ENCODE measurements at places on chromosomes 4 and X. TPM values are rescaled to one million over a fixed set of nuclear protein-coding genes. Genes with fewer than 3 reads are reported as not detected.

- no peaks in the 10 kb centered on the region for H3K27me3 ChIP-seq
- no peak overlapping the region for H3K4me3 ChIP-seq
- H3K4me1 ChIP-seq: peaks cover 58% of the 10 kb centered on the region
- peaks cover 7% of the 10 kb centered on the region for H3K36me3 ChIP-seq
Measured at GRCh38 chr4:142272452-142272851, 573.6 kb downstream of the INPP4B start.

- DNase-seq: no peak
- H3K4me1 ChIP-seq: no peaks in the 10 kb centered on the region
- H3K4me3 ChIP-seq: no peak overlapping the region
- no peaks in the 10 kb centered on the region for H3K27me3 ChIP-seq
- H3K27ac ChIP-seq: no peak overlapping the region
- H3K36me3 ChIP-seq: no peaks in the 10 kb centered on the region
Measured at GRCh38 chrX:96971812-96972211, 88.1 kb downstream of the RPA4 start.

DNA sequence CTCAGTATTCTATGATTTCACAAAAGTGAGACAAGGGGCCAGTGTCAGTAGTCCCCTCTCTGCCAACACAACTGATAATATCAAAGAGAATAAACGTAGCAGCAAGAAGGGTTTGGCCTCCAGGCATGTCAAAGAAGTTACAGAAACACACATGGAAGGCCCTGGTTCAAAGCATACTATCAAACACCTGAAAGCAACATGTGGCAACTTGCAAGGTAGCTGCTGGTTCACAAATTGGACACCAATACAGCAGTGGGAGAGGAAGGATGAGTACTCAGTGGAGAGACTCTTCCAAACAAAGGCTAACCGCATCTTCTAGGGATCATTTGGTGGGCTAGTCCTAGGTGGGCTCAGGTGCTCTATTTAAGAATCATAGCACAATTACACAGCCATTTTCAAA is 74.9 kb upstream of the MAOA start:
- no peak overlapping the region for H3K4me3 ChIP-seq
- DNase-seq: no peak
- H3K4me1 ChIP-seq: no peaks in the 10 kb centered on the region
- H3K36me3 ChIP-seq: no peaks in the 10 kb centered on the region
- no peaks in the 10 kb centered on the region for H3K27me3 ChIP-seq
- no peak overlapping the region for H3K27ac ChIP-seq

DNA sequence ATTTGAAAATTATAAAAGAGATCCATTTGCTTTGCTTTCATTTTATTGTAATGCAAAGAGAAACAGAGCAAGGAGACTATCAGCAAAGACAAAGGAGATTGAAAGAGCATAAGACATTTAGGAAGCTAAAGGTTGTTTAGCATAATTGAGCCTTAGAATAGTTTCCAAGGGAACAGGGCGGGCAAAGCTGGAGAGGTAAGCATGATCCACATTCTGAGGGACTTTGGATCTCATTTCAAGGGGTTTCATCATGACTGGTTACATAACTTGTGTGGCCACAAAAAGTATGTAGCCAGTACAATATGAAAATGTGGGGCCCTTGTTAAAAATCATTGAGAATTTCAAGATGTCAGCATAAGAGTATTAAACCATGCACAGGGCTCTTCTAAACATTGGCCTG is 406.5 kb downstream of the RPA4 start:
- no peaks in the 10 kb centered on the region for H3K27me3 ChIP-seq
- no peaks in the 10 kb centered on the region for H3K36me3 ChIP-seq
- no peak overlapping the region for H3K4me3 ChIP-seq
- H3K27ac ChIP-seq: no peak overlapping the region
- H3K4me1 ChIP-seq: no peaks in the 10 kb centered on the region
- DNase-seq: no peak

GRCh38 chr4:71236226-71236625 is 102.6 kb upstream of the SLC4A4 start:
- no peaks in the 10 kb centered on the region for H3K4me1 ChIP-seq
- no peaks in the 10 kb centered on the region for H3K36me3 ChIP-seq
- H3K4me3 ChIP-seq: no peak overlapping the region
- no peak overlapping the region for H3K27ac ChIP-seq
- no peak for DNase-seq

GRCh38 chr4:7829652-7830580 is 109.7 kb downstream of the AFAP1 start:
- no peak overlapping the region for H3K4me3 ChIP-seq
- H3K36me3 ChIP-seq: no peaks in the 10 kb centered on the region
- no peak for DNase-seq
- no peaks in the 10 kb centered on the region for H3K27me3 ChIP-seq
- peaks cover 53% of the 10 kb centered on the region for H3K4me1 ChIP-seq
- H3K27ac ChIP-seq: peak overlapping the region; percentile 55

- H3K27me3 ChIP-seq: no peaks in the 10 kb centered on the region
- peaks cover 5% of the 10 kb centered on the region for H3K4me1 ChIP-seq
- no peak overlapping the region for H3K27ac ChIP-seq
Measured at GRCh38 chrX:41377624-41378023, 43.7 kb downstream of the DDX3X start.

GRCh38 chr4:123603165-123603564 is 206.6 kb downstream of the SPRY1 start:
- no peaks in the 10 kb centered on the region for H3K27me3 ChIP-seq
- DNase-seq: no peak
- H3K4me3 ChIP-seq: no peak overlapping the region
- H3K27ac ChIP-seq: no peak overlapping the region
- no peaks in the 10 kb centered on the region for H3K36me3 ChIP-seq

DNA sequence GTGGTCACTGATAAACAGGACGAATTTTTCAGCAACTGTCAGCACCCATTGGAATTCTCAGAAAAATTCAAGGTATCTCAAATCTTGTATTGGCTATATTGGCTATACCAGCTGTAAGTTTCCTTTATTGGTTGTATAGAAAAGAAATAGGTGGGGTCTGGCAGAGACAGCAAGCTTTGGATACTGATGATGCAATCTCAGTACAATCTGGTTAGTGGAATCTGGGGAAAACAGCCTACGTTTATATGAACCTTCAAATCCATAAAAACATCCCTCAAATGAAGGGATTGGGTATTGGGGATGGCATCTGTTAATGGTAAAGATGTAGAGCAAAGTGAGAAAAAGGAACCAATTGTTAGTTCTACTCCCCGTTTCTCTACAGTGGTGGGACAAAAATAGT is 76.4 kb upstream of the MBNL3 start:
- H3K27ac ChIP-seq: no peak overlapping the region
- H3K4me1 ChIP-seq: no peaks in the 10 kb centered on the region
- DNase-seq: no peak
- H3K4me3 ChIP-seq: no peak overlapping the region

- peak; percentile 37 for DNase-seq
- H3K27me3 ChIP-seq: no peaks in the 10 kb centered on the region
- H3K4me3 ChIP-seq: no peak overlapping the region
- no peak overlapping the region for H3K27ac ChIP-seq
- H3K4me1 ChIP-seq: peaks cover 20% of the 10 kb centered on the region
- peaks cover 38% of the 10 kb centered on the region for H3K36me3 ChIP-seq
Measured at GRCh38 chrX:13747836-13748235, 13.3 kb downstream of the OFD1 start.

GRCh38 chrX:109036624-109037023 is 300.3 kb upstream of the IRS4 start:
- H3K4me3 ChIP-seq: no peak overlapping the region
- H3K27me3 ChIP-seq: no peaks in the 10 kb centered on the region
- no peaks in the 10 kb centered on the region for H3K4me1 ChIP-seq
- DNase-seq: no peak
- no peaks in the 10 kb centered on the region for H3K36me3 ChIP-seq
- no peak overlapping the region for H3K27ac ChIP-seq

GRCh38 chrX:9919632-9920172 is 47.5 kb upstream of the CLDN34 start:
- DNase-seq: no peak
- H3K4me3 ChIP-seq: no peak overlapping the region
- H3K36me3 ChIP-seq: no peaks in the 10 kb centered on the region
- H3K27me3 ChIP-seq: no peaks in the 10 kb centered on the region
- no peaks in the 10 kb centered on the region for H3K4me1 ChIP-seq

GRCh38 chr4:11297201-11297600 is 131.5 kb downstream of the HS3ST1 start:
- H3K36me3 ChIP-seq: no peaks in the 10 kb centered on the region
- H3K4me1 ChIP-seq: no peaks in the 10 kb centered on the region
- H3K27ac ChIP-seq: no peak overlapping the region

DNA sequence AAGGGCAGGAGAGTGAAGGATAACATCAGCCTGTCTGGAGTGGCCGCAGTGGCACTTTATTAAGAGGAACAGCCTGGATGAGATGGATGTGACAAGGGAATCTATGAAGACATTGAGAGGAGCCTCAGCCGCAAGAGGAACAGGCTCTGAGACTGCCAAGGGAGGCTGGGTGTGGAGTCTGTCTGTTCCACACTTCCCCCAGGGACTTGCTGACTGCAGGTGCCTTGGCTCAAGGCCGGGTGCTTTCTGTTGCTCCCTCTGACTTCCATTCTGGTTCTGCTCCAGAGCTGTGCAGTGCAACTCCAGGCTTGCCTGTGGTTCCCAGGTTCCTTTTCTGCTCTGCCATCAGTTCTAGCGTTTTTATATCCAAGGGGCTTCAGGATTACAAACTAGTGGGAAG is 54.6 kb downstream of the FRMPD3 start:
- no peak for DNase-seq
- no peaks in the 10 kb centered on the region for H3K4me1 ChIP-seq
- no peak overlapping the region for H3K27ac ChIP-seq
- H3K36me3 ChIP-seq: no peaks in the 10 kb centered on the region

GRCh38 chr4:103996637-103997036 is 276.9 kb upstream of the TACR3 start:
- H3K36me3 ChIP-seq: no peaks in the 10 kb centered on the region
- H3K4me3 ChIP-seq: no peak overlapping the region
- H3K4me1 ChIP-seq: no peaks in the 10 kb centered on the region
- H3K27me3 ChIP-seq: no peaks in the 10 kb centered on the region

GRCh38 chrX:102711872-102712215 is 404 bp upstream of the GPRASP2 start:
- no peak overlapping the region for H3K27ac ChIP-seq
- no peak overlapping the region for H3K4me3 ChIP-seq
- DNase-seq: no peak
- H3K27me3 ChIP-seq: no peaks in the 10 kb centered on the region

DNA sequence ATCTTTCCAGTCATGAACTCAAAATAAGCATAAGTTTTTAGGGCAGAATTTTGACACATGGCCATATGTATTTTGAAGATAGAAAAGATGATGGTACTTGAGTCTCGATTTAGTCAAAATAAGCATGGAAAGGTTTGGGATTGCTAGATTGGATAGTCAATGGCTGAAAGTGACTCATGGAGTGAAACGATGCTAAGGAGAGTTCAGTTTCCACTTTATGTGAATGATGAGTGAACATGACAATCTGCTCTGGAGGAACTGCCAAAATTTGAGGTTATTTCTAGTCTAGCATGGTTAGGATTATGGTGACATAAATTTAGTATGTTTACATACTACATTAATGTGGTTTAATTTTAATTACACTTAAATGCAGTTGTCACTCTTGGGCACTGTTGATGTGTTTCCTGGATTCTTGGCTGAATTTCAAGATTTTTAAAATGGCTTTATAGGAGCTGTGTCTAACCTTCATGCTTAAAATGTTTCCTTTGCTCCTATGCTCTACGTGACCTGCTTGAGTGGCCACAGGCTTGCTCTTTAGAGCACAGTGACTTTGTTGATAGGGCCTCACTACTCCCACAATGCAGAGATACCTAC is 17.1 kb downstream of the DDX3X start:
- peak; percentile 22 for DNase-seq
- peaks cover 23% of the 10 kb centered on the region for H3K4me1 ChIP-seq
- peaks cover 26% of the 10 kb centered on the region for H3K36me3 ChIP-seq
- H3K27me3 ChIP-seq: no peaks in the 10 kb centered on the region
- no peak overlapping the region for H3K27ac ChIP-seq

GRCh38 chrX:22202251-22202650 is 70.5 kb upstream of the CBLL2 start:
- H3K36me3 ChIP-seq: no peaks in the 10 kb centered on the region
- no peak overlapping the region for H3K4me3 ChIP-seq
- H3K4me1 ChIP-seq: no peaks in the 10 kb centered on the region
- no peaks in the 10 kb centered on the region for H3K27me3 ChIP-seq
- H3K27ac ChIP-seq: no peak overlapping the region

DNA sequence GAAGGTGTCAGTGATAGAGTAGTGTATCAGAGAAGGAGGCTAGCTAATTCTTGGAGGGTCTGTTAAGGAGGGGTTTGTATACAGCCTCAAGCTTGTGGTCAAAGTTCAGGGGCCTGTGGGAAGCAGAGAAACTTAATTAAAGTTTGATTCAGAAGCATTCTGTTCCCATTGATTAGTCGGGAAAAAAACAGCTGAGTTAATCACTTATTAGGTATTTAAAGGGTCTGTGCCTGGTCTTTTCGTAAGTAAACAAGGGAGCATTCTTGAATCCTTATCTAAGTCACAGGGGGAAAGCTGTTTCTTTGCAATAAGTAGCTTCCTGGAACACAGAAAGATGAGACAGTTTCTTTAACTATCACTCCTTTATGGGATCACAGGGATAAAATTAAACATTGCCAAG is 492.1 kb downstream of the PCDH10 start:
- no peak overlapping the region for H3K4me3 ChIP-seq
- no peak overlapping the region for H3K27ac ChIP-seq
- no peak for DNase-seq
- no peaks in the 10 kb centered on the region for H3K27me3 ChIP-seq
- no peaks in the 10 kb centered on the region for H3K4me1 ChIP-seq

DNA sequence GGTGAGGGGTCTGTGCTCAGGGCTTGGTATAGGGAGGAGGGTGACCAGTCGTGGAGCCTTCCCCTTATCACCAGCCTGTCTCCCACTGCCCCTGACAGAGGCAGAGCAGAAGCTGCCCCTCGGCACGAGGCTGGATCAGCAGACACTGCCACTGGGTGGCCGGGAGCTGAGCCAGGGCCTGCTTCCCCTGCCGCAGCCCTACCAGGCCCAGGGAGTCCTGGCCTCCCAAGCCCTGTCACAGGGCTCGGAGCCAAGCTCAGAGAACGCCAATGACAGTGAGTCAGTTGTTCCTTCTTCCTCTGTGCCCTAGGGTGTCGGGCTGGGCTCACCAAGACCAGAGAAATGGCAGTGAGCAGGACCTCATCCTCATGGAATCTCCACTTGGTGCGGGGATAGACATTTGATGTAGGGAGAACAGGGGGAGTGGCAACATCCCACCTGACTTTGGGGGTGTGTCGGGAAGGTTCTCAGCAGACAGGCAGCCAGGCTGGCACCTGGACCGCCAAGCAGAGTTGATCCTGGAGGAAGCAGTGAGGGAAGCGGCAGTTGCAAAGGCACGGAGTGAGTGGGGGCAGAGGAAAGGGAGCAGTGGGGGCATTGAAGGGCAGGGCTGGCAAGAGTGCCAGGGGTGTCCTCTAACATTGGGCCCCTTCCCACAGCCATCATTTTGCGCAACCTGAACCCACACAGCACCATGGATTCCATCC is 14.3 kb upstream of the UBA1 start:
- H3K27ac ChIP-seq: no peak overlapping the region
- H3K4me3 ChIP-seq: no peak overlapping the region
- DNase-seq: no peak
- no peaks in the 10 kb centered on the region for H3K4me1 ChIP-seq

GRCh38 chr4:38322714-38323113 is 341.3 kb upstream of the KLF3 start:
- no peak for DNase-seq
- peaks cover 50% of the 10 kb centered on the region for H3K4me1 ChIP-seq
- H3K4me3 ChIP-seq: no peak overlapping the region
- no peaks in the 10 kb centered on the region for H3K27me3 ChIP-seq

CXCL13 gene
- total RNA-seq: not detected

SMIM43 gene
- total RNA-seq: not detected

SPATA4 gene
- total RNA-seq: not detected

SEPTIN6 gene
- total RNA-seq: 174 TPM

PABPC5 gene
- not detected for total RNA-seq

CWH43 gene
- not detected for total RNA-seq

Data from CD4-positive, alpha-beta memory T cell (primary cell).